ENCODE measurements at places on chromosomes 7 and 10.
A peak's percentile ranks its signal among the peaks of the same experiment; 100 is the strongest.

DNA sequence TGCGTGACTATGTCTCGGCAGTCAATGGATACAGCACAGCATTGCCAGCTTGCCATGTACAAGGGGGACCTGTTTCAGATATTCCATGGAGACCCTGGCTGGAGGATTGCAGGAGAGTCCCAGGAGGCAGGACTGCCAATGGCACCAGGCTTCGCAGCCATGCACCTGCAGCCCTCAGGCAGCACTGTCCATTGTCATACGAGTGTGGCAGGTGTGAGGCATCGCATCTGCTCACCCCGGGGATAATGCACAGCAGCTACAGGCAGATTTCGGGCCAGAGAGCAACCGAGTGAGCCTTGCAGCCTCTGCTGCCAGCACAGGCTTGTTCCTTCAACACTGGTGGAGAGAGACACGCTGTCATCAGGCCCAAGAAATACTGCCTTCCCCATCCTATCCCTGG lies 415.1 kb downstream of the PAXIP1 start:
- DNase-seq, result no peak

DNA sequence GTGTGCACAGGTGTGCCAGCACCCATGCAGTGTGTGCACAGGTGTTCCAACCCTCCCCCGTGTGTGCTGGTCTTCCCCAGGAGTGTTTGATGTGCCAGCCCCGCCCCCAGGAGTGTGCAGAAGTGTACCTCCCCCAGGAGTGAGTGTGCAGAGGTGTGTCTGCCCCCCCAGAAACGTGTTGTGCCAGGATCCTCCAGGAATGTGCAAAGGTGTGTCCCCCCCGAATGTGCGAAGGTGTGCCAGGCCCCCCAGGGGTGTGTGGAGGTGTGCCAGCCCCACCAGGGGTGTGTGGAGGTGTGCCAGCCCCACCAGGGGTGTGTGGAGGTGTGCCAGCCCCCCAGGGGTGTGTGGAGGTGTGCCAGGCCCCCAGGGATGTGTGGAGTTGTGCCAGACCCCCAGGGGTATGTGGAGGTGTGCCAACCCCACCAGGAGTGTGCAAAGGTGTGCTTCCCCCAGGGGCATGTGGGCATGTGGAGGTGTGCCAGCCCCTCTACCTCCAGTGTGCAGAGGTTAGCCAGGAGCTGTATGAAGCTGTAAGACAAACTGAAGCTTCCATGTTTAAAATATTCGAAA lies 33.2 kb downstream of the CHST15 start:
- DNase-seq, result no peak

DNA sequence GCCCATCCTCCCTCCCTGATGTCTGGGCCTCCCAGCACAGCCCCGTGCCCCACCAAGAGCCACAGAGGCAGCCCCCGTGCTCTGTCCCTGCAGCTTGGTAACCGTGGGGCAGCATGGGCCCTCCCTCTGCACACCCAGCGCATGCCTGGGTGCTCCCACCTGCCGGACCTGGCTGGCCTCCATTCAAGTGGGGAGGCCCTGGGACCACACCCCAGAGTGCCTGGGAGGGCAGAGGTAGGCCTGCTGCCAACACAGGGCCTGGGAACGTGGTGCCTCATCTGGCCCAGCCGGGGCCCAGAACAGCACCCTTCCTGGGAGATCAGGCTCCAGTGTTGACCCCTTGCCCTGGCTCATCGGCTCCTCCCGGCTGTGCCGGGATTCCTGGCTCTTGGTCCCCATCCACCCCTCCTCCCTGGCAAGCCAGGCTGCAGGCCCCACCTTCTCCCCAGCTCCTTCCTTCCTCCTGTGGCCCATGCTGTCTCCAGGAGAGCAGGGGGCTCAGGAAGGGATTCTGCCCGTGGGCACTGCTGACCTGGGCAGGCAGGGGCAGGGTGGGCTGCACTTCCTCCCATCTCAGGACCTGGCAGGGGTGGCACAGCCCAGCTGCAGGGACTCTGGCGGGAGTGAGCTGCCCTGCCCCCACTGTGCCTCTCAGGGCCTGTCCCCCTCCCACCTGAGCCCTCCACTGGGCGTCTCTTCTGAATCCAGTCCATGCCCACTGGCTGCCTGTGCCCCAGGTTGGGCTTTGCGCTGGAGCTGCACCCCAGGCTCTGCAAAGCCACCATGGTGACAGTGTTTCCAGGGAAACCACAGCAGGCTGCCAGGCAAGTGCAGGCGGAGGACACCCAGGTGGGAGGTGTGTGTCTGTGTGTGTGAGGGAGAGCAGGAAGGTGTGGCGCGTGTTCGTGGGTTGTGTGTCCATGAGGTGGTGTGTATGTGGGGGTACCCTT lies 32.6 kb downstream of the PWWP2B start:
- DNase-seq, result no peak

- DNase-seq, result no peak
Observed at GRCh38 chr7:91355695-91356435, 91.6 kb downstream of the FZD1 start.

DNA sequence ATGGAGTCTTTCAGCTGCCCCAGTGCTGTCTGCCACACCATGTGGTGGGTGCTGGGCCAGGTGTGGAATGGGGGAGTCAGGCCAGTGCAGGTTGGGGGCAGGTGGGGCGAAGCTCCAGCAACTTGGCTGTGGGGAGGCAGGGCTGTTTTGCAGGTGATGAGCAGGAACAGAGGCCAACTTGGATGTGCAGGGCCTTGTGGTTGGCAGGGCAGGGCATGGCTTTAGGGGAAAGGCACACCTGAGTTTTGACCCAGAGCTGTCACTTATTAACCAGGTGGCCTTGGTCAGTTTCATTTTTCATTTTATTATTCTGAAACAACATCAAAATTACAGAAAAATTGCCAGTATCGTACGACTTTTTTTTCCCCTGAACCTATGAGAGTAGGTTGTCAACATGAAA lies 1.1 kb upstream of the SFTPA2 start:
- no peak for DNase-seq

- DNase-seq, result peak; percentile 73
Observed at GRCh38 chr7:156764016-156764669, 123.6 kb downstream of the RNF32 start.

DNA sequence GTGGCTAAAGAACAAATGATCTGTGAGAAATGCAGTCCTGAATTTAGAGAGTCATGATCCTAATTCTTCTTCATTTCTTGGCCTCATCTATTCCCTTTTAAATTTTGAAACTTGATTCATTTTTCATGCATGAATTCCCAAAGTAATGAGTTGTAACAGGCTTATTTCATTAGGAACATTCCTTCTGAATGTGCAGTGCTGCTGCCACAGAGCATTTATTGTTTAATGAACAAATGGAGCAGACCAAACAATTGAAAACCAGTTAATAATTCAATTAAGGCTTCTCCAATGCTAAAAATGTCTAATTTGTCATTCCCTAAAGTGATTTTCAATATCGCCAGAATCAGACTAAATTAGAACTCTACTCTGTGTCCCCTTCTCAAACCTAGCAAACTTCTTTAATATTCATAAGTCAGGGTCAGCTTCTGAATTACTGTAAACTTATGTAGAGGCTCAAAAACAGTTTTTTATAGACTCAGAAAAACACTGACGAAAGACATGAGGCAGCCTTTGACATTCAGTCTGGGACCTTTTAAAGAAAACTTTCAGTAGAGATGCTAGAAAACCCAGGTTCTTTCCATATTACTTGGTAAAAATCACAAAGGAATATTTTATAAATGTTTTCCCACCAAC lies 14.5 kb downstream of the LSMEM1 start:
- peak; percentile 18 for DNase-seq

DNA sequence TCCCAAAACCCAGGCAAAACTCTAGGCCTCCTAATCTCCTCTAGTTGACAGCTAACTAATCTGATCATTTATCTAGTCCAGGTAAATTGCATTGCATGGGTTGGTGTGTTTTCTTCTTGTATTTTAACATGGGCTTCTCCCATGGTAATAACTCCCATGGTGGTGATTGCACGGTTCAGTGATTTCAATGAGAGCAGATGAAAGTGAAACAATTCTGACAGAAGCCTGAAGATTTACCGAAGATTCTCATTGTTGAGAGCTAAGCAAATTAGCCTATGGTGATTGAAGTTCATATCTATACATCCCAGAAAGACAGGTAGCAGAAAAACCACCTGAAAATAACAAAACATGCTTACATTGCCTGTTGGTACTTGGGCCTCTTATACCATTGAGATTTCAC lies 26.6 kb upstream of the LIPN start:
- no peak for DNase-seq

GRCh38 chr10:111677759-111678158 lies 505.8 kb downstream of the GPAM start:
- peak; percentile 51 for DNase-seq

DNA sequence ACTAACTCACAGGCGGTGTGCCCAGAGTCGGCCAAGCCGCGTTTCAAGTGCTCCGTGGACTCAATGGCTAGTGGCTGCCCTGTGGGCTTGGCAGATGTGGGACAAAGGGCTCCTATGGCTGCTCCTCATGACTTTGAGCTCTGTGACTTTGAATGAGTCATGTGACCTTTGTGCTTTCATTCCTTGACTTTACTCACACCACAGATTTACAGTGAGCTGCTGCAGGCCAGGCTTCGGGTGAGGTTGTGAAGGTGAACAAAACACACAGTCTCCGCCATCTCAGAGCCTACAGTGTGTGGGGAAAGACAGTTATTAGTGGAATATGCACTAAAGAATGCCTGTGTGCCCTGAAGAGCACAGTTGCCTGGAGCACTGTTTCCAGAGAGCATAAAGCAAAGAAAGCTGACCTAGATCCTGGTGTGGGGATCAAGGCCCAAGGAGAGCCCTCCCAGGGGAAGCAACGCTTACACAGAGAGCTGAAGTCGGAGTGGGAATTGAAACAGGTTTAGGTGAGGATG lies 29.7 kb upstream of the PLEKHA1 start:
- no peak for DNase-seq

GRCh38 chr10:131560706-131561355 lies 249.3 kb upstream of the TCERG1L start:
- no peak for DNase-seq

DNA sequence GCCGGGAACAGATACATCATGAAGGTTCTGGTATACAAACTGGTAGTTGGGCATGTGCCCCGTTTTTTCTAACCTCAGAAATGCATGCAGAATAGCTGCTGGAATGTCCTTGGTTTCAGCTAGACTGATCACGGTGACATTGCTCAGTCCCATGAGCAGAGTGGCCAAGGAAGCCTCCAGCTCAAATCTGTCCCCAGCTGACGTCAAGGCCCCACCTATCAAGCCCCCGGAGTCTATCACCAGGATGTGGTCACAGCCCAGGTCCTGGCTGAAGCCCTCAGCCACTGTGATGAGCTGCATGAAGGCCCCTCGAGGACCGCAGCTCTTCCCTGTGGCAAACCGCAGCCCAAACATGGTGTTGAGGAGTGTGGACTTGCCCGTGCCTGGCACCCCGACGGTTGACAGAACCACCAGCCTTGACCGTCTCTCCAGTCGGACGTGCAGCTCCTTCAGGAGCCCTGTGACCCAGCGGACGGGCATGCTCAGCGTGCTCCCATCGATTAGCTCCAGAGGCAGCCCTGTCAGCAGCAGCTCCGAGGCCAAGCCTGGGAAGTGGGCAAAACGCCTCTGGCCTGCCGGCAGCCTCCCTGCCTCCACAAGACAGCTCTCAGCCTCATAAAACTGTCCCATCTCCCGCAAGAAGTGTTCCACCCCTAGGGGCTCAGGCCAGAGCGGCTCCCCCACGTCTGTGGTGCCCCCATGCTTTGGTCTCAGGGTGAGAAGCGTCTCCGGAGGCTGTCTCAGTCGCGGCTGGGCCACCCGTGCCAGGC lies 7.8 kb upstream of the MRPS24 start:
- DNase-seq, result no peak

DNA sequence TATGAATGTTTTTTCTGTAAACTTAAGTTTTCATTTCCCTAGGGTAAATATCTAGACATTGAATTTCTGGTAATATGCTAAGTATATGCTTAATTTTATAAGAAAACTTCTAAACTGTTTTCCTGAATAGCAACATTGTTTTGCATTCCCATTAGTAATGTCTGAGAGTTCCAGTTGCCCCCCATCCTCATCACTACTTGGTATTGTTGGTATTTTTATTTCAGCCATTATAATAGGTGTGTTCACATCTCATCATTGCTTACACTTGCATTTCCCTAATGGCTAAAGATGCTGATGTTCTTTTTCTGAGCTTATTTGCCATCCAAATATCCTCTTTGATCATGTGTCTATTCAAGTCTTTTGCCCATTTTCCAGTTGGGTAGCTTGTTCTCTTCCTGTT lies 269.6 kb downstream of the KCNMA1 start:
- no peak for DNase-seq

- DNase-seq, result no peak
Observed at GRCh38 chr7:1246160-1246870, 13.6 kb downstream of the UNCX start.

DNA sequence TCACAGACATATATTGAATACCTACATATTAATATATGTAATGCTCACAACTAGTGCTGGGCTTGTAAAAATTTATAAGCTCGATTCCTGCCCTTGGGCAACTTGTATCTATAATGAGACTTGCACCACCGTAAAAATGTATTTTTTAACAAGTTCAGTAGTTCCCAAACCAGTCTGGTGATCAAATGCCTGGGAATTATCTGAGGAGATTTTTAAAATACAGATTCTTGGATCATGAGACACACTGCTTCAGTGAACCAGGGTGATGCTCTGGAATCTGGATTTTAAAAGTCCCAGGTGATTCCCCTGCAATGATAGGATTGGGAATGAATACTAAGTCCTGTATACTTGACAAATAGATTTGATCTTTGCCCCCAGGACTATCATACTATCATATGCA lies 4.3 kb upstream of the MICU1 start:
- DNase-seq, result no peak

GRCh38 chr10:71316056-71316785 lies 2.8 kb upstream of the SLC29A3 start:
- DNase-seq, result no peak

DNA sequence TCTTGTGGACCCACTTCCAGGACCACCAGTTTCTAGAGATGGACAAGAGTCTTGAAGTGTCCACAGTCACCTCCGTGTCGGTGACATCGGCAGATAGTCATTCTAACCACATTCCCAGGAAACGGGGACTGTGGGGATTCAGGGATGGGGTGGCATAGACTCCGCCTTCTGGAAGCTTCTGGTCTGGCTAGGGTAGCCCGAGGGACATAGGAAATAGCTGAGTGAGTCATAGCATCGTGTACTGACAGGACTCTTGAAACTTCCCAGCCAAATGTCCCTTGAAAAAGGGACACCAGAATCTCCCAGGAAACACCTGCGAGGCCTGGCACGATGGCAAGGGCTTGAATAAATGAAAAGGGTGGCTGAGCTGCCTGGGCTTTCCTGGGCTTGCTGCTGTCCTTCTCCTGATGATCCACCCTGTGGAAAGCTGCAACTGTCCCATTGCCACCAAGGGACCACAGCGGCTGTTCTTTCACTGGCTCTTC lies 84.1 kb upstream of the LRRC4 start:
- peak; percentile 40 for DNase-seq

DNA sequence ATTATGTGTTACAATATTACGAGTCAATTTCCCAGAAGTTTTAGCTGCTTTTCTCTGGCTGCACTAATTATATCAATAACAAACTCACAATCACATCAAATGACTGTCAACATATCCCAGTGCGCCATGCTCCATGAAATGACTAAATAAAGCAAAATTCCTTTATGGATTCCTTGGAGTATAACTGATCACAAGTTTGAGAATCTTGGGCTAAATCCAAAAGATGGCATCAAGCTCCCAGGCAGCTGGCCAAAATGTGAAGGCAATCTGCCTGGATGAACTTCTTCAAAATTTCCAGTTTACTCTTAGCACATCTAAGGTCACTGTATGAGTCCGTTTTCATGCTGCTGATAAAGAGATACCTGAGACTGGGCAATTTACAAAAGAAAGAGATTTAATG lies 210.8 kb downstream of the CCSER2 start:
- peak; percentile 75 for DNase-seq
